Hematopoietic multipotent progenitor cell treated with erythropoietin and hydrocortisone succinate and interleukin-3 and kit ligand, for 17 days (in vitro differentiated cells): ENCODE measurements at places on chromosomes 7 and 10.

GRCh38 chr10:77723376-77723775 lies 85.8 kb upstream of the KCNMA1 start:
- DNase-seq: no peak

GRCh38 chr10:89494068-89494467 lies 41.3 kb downstream of the SLC16A12 start:
- no peak for DNase-seq

DNA sequence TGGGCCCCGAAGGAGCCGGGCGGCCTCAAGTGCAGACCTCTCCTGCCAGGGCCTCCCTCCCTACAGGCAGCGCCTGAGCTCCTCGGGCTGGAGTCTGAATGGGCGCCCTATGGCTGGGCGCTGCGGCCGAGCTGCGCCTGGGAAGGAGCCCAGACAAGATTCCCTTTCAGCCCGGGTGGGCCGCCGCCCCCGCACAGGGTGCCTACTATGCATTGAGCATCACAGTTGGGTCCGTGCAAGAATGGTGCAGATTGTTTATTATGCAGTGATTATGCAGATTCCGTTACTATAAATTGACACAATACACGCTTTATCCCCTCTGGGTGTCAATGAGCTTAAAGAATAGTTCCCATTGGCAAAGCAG lies 77.2 kb upstream of the PDGFA start:
- no peak for DNase-seq

DNA sequence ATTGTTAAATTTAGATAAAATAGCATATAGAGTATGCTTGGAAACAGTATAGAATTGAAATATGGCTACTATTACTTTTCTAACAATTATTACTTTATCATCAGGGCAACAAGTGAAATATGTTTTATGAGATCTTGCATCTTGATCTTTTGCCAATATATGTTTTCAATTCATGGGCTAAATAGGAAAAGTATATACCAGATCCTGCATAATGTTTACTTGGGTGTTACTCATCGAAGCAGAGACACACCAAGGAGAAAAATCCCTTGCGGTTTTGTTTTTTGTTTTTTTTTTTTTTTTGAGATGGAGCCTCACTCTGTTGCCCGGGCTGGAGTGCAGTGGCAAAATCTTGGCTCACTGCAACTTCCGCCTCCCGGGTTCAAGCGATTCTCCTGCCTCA lies 541.4 kb downstream of the SUGCT start:
- DNase-seq: no peak

- no peak for DNase-seq
These were observed 136.6 kb downstream of the ARHGAP22 start for GRCh38 chr10:48468130-48468790.

DNA sequence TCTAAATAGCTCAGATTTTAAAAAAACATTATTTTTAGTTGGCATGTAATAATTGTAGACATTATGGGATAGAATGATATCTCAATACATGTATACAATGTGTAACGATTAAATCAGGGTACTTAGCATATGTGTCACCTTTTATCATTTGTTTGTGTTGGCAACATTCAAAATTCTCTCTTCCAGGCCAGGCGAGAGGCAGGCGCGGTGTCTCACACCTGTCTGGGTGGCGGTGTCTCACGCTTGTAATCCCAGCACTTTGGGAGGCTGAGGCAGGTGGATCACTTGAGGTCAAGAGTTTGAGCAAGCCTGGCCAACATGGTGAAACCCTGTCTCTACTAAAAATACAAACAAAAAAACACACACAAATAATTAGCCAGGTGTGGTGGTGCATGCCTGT lies 151.7 kb downstream of the RTKN2 start:
- no peak for DNase-seq

GRCh38 chr10:126009650-126010049 lies 113.3 kb downstream of the FANK1 start:
- no peak for DNase-seq

GRCh38 chr7:100681491-100682227 lies 8.1 kb downstream of the GNB2 start:
- DNase-seq: no peak

- DNase-seq: peak; percentile 48
These were observed 1.1 kb upstream of the AQP1 start for GRCh38 chr7:30910411-30911073.

- DNase-seq: peak; percentile 88
These were observed 2.0 kb upstream of the LZTS2 start for GRCh38 chr10:100997360-100998182.

DNA sequence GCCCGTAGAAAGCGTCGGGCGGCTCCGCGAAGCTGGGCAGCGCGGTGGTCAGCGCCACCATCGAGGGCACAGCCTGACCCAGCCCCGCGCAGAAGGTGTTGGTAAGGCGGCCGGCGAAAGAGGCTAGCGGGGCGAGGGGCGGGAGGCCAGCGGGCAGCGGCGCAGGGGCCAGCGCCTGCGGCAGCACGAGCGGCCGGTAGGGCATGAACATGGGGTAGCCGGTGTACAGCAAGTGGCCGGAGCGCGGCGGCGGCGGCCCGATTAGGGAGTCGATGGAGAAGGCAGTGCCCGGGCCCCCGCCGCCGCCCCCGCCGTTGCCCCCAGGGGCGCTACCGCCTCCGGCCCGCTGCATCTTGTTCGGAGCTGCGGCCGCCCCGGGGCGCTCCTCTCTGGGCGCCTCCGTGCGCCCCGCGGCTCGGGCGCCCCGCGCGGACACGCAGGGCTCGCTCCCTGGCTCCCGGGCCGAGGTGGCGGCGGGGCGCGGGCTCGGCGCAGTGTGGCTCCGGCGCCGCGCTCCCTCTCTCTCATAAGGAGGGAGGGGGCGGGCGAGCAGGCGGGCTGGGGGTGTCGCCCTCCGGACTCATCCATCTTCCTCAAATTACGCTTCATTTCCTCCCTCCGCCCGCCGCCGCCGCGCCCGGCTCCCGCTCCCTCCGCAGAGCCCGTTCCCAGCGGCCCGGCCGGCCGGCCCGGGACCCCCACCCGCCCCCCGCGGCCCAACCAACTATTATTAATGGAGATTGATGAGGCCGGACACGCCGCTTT lies at the start of gene GBX1:
GBX1 (minus strand) TSS at position 498 of the 765 bp plus-strand sequence; CDS start at position 352, 146 bp downstream.
- no peak for DNase-seq

DNA sequence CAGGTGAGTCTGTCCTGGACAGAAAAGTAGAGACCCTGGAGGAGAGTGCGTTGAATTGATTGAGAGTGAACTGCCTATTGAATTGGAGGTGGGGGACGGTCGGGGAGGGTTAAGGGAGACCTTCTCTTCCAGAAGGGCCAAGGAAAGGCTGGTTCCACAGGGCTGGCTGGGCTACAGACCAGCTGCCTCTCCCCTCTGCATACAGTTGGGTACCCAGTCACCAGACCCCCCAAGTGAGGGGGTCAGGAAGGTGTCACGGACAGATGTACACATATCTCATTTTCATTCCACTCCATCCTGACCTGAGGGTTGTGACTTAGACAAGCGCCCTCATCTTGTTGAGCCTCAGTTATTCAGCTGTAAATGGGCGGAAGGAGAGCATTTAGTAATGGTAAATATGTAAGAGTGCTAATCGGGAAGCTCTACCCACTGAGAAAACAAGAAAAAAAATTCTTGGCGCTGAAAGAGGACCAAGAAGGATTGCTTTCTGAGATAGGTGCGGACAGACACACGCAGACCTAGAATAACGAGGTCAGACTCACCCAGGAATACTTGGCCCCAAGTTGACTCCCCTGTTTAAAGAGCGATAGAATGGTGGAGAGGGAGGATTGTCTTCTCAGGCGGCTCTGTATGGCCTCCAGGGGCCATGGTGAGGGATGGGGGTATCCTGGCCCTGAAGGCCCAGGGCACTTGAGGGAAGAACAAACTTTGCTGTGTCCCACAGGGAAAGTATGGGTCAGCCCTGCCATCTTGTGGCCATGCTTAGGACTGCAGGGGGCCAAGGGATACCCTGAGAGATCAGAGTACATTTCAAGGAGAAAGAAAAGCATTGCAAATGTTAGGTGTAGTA lies 7.2 kb upstream of the MBL2 start:
- peak; percentile 7 for DNase-seq

DNA sequence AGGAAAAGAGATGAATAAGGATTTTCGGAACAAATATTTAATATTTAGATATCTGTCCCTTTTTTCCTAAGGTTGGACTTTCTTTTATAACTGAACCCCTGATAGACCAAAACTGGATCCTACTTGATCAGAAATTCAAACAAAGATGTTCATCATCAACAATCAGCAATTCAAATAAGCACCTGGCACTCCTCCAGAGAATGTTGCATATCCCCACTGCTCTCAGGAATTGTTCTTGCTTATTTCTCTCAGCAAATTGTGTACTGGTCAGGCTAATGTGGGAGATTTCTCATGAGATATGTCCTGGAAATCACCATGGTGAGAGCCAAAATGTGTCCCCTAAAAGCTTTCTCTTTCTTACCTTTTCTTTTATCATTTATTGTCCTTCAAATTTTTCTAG lies 40.3 kb upstream of the LHFPL3 start:
- DNase-seq: no peak

DNA sequence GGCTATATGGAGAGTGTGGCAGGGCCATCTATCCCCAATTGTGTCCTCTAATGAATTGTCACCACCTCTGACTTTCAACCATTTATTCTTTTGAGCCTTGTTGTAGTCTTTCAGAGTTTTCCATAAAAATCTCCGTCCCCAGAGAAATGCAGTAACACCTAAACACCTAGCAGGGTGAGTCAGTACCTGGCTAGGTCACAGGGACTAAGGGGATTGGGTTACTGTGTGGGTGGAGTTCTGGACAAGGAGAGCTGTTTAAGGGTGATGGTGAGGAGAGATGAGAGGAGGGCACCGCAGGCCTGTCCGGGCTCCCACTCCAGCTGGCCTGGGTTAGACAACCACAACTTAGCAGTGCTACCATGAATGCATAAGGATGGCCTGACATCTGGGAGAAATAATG lies 186.2 kb upstream of the LYZL1 start:
- DNase-seq: no peak

DNA sequence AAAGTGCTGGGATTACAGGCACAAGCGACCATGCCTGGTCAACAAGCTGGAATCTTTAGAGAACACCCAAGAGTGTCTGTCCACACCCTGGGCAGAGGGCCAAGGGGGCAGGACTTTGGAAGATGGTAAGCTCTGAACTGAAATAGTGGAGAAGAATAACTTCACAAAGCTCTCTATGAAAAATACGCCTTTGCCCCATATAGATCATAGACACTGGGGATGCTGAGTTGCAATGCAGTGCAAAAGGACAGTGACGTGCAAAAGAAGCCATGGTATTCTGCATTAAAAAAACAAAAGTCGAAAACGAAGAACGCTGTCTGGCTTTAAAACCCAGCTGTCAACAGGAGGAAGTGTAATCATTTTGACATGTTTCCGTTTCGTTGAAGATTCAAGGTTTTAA lies 353.6 kb downstream of the CALN1 start:
- DNase-seq: no peak
